ENCODE measurements at places on chromosomes 13 and 19. TPM values are rescaled to one million over a fixed set of nuclear protein-coding genes. Genes with fewer than 3 reads are reported as not detected.
A peak's percentile ranks its signal among the peaks of the same experiment; 100 is the strongest.

The HCST gene
- total RNA-seq, result 0.64 TPM

The CLIP3 gene
- 17.3 TPM for total RNA-seq

The ATXN8OS gene
- total RNA-seq, result not detected

The IGSF23 gene
- total RNA-seq, result 0.32 TPM

The B3GNT8 gene
- total RNA-seq, result 1.6 TPM

The CEACAM7 gene
- not detected for total RNA-seq

The PSG3 gene
- under 0.01 TPM for total RNA-seq

The THSD1 gene
- 9.9 TPM for total RNA-seq

The PGLYRP2 gene
- total RNA-seq, result not detected

DNA sequence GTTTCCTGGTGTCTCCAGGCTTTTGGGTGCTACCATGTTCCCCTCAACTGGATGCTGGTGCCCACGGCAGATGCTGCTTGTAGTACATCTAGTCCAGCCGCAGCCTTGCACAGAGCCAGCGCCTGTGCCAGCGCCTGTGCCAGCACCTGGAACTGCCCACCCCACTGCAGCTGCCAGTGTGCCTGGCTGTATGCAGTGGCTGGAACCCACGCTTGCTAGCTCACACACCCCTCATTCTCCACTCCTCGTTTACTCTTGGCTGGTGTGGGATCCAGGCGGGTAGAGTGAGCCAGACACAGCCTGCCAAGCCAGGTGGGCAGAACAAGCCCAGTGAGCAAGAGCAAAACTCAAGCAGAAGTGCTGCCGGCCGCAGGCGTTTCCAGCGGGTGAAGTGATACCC, 428.6 kb downstream of the SLITRK1 start:
- no peak for DNase-seq

GRCh38 chr13:41823476-41823875, 137.4 kb downstream of the VWA8 start:
- no peak for DNase-seq

DNA sequence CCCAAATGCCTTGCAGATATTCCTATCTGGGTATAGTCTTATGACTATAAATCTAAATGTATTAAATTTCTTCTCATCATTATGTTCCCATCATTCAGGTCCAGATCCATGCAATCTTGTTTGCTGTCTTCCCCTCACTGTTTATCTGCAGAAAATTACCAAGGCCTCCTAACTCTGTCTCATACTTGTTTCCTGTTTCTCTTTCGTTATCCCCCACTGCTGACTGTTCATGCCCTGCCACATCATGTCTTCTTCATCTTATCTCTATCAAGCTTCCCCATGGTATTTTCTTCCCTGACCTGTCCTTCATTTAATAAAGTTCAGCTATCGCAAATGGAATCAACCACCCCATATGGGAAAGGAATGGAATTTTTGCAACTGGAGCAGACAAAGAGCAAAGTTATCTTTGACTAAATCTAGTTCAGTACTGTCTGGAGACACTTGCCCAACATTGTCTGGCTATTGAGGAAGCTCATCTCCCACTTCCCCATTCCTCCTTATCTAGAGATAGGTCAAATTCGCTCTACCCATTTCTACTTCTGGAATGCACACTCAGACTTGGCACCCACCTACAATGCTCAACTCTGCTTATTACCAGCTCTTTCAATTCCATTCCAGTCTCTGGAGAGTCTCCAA, 1358.1 kb downstream of the EFNB2 start:
- DNase-seq, result peak; percentile 1

DNA sequence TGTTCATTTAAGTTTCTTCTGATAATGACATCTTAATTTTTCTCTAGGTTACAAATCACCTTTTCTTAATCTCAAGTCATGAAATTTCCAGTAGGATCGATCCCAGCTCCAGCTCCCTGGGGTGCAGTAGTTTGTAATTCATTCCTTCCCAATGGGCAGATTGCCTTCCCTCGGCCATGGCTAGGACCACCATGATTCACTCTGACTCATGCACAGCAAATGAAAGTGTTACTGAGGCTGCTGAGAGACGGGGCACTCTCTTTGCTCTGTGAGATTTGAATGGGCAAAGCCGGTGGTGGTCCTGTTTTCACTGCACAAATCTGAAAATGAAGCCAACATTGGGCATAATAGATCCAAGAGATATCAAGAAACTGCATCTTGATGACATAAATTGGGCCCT, 202.8 kb upstream of the IRS2 start:
- DNase-seq, result no peak

DNA sequence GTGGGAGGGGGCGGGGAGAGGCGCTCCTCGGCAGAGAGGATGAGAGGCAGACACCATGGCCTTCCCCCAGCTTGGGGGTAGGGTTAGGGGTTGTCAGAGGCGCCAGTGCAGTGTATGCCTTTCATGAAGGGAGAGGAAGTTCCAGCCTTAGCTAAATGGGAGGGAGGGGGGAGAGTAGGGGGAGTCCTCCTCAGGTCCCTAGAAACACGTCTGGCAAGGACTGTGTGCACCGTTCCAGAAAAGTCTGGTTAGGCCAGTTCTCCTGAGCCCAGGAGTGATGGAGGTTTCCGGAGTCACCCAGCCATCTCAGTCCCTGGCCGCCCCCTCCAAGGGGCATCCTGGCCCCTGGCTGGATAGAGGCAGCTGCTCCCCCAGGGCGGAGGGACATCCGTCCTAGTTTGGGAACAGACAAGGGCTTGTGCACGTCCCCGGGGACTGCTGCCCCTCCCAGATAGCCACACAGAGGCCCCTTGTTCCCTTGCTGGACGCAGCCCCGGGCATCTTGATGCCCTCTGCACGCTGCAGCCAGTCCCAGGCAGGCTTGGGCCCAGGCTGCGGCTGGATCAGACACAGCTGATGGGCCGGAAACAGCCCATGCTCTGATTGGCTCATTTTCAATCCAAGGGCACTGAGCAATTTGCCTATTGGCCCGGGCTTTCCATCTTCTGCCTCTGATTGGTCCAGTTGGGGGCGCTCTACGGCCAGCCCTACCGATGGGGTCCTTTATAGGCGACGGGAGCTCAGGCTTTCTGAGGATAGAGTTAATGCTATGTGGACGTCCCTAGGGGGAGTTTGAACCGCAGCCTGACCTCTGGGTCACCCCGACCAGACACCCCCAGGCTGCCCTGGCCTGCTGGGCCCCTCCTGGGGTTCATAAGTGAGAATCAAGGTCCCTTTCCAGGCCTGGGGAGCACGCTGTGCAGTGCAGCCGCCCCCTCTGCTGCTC, 3.8 kb downstream of the S1PR2 start:
- peak; percentile 21 for DNase-seq

GRCh38 chr13:20156702-20157101, 4.2 kb downstream of the GJA3 start:
- DNase-seq, result no peak

DNA sequence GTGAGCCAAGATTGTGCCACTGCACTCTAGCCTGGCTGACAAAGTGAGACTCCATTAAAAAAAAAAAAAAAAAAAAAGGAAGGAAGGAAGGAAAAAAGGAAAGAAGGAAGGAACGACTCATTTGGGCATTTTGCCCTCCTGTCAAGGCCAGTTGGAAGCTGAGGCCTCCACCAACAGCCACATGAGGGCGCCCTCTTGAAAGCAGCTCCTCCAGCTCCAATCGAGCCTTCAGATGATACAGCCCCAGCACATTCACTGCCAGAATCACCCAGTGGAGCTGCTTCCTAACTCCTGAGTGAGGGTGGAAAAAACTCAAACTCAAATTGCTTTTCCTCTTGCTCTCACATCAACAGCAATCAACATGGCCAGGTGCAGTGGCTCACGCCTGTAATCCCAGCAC, 40.9 kb downstream of the GNG7 start:
- DNase-seq, result no peak

- no peak for DNase-seq
Measured at GRCh38 chr19:49453757-49454240, 774 bp downstream of the ALDH16A1 start.

GRCh38 chr13:41639955-41640780, 182.8 kb downstream of the RGCC start:
- peak; percentile 94 for DNase-seq

GRCh38 chr19:5083547-5083965, 114.6 kb downstream of the KDM4B start:
- DNase-seq, result peak; percentile 79

DNA sequence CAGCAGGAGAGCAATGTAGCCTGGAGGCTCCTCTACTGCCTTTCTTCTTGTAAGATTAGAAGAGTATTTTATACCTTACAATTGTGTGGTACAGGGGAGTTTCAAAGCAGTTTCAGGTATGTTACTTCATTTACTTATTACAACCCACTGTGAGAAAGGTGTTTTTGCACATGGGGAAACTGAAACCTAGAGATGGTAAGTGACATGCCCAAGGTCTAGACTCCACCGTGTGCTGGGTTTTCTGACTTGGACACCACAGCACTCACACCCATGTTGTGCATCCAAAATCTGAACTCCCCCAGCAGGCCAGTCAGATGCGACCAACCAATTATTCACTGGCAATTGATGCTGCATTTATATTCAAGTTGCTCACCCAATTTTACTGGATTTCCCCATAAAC, 22.8 kb downstream of the ERICH6B start:
- DNase-seq, result no peak

DNA sequence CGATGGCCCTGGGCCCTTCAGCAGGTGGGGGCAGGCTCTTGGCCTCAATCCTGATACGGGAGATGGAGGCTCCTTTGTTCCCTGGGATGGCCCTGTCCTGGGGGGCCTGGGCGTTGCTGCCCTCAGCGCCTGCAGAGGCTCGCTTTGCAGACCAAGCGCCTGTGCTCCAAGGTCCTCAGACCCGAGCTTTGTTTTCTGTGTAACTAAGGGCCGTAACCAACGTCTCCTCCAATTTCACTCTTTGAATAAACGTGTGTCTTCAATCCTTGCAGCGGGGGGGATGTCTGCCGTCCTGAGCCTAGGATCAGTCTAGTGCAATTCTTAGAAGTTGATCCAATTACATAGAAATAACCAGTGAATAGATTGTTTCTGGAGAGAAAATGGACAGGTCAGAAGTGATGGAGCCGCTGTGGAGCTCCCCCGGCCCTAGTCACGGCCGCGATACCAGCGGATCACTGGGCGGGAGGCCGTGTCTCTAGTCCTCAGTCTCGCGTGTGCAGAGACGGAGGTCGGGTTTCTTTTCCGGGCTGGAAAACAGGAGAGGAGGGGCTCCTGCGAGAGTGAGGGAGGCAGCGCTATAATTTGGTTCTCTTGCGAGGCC, 5.3 kb downstream of the PTBP1 start:
- no peak for DNase-seq
